Heart left ventricle (tissue), 16 donors: ENCODE measurements at places on chromosomes 16 and 17. TPM values are rescaled to one million over a fixed set of nuclear protein-coding genes. Genes with fewer than 3 reads are reported as not detected.

Gene GPT2
- 15.0 TPM for total RNA-seq

Gene ZFHX3
- 19.8 TPM for total RNA-seq

Gene TUBB3
- 2.3 TPM for total RNA-seq

Gene SMIM22
- not detected for total RNA-seq

Gene CCL8
- not detected for total RNA-seq

Gene MAP2K6
- total RNA-seq = 5.1 TPM

Gene STUB1
- 116 TPM for total RNA-seq

Gene ACD
- 10.3 TPM for total RNA-seq

Gene FNDC8
- not detected for total RNA-seq

Gene CDRT15
- total RNA-seq = not detected

Gene IRX3
- total RNA-seq = 80.2 TPM

Gene CD300H
- total RNA-seq = not detected

Gene CORO6
- 76.9 TPM for total RNA-seq

Gene ADAD2
- not detected for total RNA-seq

Gene TRIM47
- 23.2 TPM for total RNA-seq

Gene CD300LB
- 0.26 TPM for total RNA-seq

Gene TEX14
- total RNA-seq = 0.12 TPM

Gene ITGAL
- total RNA-seq = 0.56 TPM

Gene OR3A3
- total RNA-seq = not detected

Gene TSPAN10
- total RNA-seq = not detected

Gene GPR179
- total RNA-seq = 0.07 TPM

Gene ZNF385C
- 0.20 TPM for total RNA-seq

Gene PARD6A
- total RNA-seq = 2.2 TPM

Gene ITGB3
- 14.8 TPM for total RNA-seq

Gene NKD1
- 0.26 TPM for total RNA-seq

Gene GRIN2A
- 2.8 TPM for total RNA-seq

Gene STAT5A
- 14.3 TPM for total RNA-seq

Gene HSPB9
- not detected for total RNA-seq

Gene MYH10
- 62.1 TPM for total RNA-seq

Gene SPECC1
- 14.1 TPM for total RNA-seq

Gene TMC7
- total RNA-seq = 1.8 TPM

Gene ABAT
- 34.1 TPM for total RNA-seq

Gene SLC47A2
- not detected for total RNA-seq

Gene PABPN1L
- total RNA-seq = not detected

Gene HSD11B2
- 0.34 TPM for total RNA-seq
